ENCODE measurements at places on chromosomes 3 and 15. TPM values are rescaled to one million over a fixed set of nuclear protein-coding genes. Genes with fewer than 3 reads are reported as not detected.

NDUFB5 gene
- polyA plus RNA-seq, result 148 TPM

GRCh38 chr3:156964577-156964976 is 138.4 kb downstream of the LEKR1 start:
- no peak overlapping the region for H3K4me3 ChIP-seq
- no peaks in the 10 kb centered on the region for H3K36me3 ChIP-seq

- H3K27me3 ChIP-seq, result no peaks in the 10 kb centered on the region
- H3K36me3 ChIP-seq, result peaks cover 41% of the 10 kb centered on the region
- peak; percentile 34 for DNase-seq
- H3K4me3 ChIP-seq, result no peak overlapping the region
- H3K27ac ChIP-seq, result no peak overlapping the region
- H3K4me1 ChIP-seq, result no peaks in the 10 kb centered on the region
These were observed 72.5 kb downstream of the OPA1 start for GRCh38 chr3:193665370-193665989.

DNA sequence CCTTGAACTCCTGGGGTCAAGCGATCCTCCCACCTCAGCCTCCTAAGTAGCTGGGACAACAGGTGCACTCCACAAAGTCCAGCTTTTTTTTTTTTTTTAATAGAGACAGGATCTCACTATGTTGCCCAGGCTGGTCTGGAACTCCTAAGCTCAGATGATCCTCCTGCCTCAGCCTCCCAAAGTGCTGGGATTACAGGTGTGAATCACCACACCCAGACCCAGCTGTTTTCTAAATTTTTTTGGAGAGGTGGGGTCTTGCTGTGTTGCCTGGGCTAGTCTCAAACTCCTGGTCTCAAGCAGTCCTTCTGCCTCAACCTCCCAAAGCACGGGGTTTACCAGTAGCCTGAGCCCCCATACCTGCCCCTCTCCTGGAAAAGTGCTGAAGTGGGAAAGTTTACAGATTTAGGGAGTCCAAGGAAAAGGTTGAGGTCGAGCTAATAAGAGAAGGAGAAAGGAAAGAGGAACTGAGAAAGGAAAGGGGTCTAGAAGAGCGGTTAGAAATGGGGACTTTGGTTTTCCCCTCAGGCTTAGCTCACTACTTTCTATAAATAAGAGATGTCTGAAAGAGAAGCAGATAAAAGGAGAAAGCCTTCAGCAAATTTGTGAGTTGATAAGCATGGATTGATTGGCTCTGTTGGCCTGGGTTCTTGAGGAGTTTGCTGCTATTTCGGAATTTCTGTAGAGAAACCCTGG is 23.6 kb downstream of the UBE2E1 start:
- no peak overlapping the region for H3K27ac ChIP-seq
- H3K4me3 ChIP-seq, result no peak overlapping the region
- H3K27me3 ChIP-seq, result no peaks in the 10 kb centered on the region
- no peak for DNase-seq
- no peaks in the 10 kb centered on the region for H3K4me1 ChIP-seq

GRCh38 chr3:104279617-104280016 is 1087.1 kb upstream of the ALCAM start:
- no peaks in the 10 kb centered on the region for H3K27me3 ChIP-seq
- no peak overlapping the region for H3K27ac ChIP-seq
- no peak overlapping the region for H3K4me3 ChIP-seq
- H3K4me1 ChIP-seq, result no peaks in the 10 kb centered on the region

- H3K27me3 ChIP-seq, result peaks cover 2% of the 10 kb centered on the region
- no peaks in the 10 kb centered on the region for H3K4me1 ChIP-seq
- no peak overlapping the region for H3K4me3 ChIP-seq
- peak; percentile 19 for DNase-seq
These were observed 23.7 kb downstream of the CFAP92 start for GRCh38 chr3:128969993-128970739.

GRCh38 chr15:68992696-68993095 is 21.8 kb upstream of the NOX5 start:
- H3K27me3 ChIP-seq, result no peaks in the 10 kb centered on the region
- H3K4me1 ChIP-seq, result peaks cover 9% of the 10 kb centered on the region
- H3K4me3 ChIP-seq, result no peak overlapping the region

GPR27 gene
- polyA plus RNA-seq, result 2.6 TPM

- no peaks in the 10 kb centered on the region for H3K27me3 ChIP-seq
- no peak overlapping the region for H3K27ac ChIP-seq
- H3K36me3 ChIP-seq, result no peaks in the 10 kb centered on the region
- peaks cover 8% of the 10 kb centered on the region for H3K4me1 ChIP-seq
- DNase-seq, result no peak
- no peak overlapping the region for H3K4me3 ChIP-seq
These were observed 27.3 kb upstream of the TIMP4 start for GRCh38 chr3:12186046-12186445.

DNA sequence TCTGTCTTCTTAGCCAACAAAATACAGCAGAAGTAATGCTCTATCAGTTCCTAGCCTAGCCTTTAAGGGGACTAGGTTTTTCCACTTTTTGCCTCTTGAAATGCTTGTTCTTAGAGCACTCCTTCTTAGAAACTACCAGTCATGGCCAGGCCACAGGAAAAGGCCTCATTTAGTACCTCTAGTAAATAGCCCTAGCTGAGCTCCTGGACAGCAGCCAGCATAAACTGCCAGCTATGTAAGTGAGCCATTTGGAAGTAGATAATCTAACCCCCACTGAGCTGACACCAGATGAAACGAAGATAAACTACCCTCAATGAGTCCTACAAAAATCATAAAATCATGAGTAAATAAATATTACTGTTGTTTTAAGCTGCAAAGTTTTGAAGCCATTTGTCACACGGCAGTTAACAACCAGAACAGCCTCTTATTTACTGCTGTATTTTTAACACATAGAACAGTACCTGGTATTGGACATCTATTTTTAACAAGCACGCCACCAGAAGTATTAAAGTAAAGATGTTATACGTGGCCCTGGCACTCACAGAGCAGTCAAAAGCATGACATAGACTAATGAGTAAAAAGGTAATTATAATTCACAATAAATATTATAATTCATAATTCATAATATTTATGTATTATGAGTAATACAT is 12.0 kb downstream of the TBC1D5 start:
- H3K4me1 ChIP-seq, result no peaks in the 10 kb centered on the region
- H3K27ac ChIP-seq, result no peak overlapping the region
- no peak overlapping the region for H3K4me3 ChIP-seq
- H3K27me3 ChIP-seq, result no peaks in the 10 kb centered on the region

Data from large intestine (tissue), 12 donors.